ENCODE measurements at places on chromosomes 11 and 22.

DNA sequence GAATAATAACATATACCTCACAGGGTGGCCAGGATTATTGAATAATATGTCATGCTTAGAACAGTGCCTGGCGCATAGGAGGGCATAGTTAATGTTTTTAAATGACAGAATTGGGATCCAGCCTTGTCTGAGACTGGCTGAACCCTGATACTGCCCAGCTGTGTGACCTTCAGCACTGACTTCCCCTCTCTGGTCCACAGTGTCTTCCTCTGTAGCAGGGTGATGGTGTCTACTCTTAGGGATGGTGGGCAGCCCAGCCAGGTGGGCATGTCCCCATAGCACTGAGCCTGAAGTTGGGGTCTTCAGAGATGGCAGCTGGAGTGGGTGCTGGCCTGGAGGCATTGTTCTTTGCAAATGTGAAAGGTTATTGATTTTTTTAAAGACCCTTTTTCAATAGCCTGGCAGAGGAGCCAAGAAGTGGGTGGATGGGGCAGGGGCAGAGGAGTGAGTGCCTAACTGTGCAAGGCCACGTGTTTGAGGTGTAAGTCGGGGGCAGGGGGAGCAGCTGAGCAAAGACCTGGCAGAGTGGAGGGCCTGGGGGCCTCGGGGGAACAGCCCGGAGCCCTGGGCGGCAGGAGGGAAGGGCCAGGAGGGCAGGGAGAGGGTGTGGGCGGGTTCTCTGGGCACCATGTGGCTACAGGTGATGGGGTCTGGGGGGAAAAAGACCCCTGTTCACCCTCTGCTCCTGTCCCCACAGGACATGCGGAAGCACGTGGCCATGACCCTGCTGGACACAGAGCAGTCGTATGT is 29.8 kb upstream of the RELT start:
- no peak for DNase-seq

- DNase-seq = no peak
Observed at GRCh38 chr11:95485115-95485900, 254.3 kb upstream of the SESN3 start.

DNA sequence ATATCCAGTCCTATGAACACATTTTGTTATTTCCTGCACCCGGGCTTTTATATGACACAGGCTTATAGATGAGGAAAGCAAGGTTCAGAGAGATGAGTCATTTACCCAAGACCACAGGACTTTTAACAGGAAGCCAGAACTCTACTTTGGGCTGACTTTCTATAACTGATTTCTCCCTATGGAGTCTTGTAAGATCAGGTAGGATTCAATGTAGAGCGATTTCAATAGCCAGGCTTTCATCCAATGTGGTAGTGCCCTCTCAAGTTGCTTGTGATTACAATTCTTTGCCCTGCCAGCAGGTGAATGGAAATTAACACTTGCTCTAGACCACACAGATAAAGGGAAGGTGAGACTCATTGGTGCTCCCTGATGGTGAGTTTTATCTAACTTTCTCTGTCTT is 378.3 kb downstream of the INSC start:
- DNase-seq = no peak

GRCh38 chr11:126989942-126990715 is 10.4 kb downstream of the KIRREL3 start:
- peak; percentile 30 for DNase-seq

GRCh38 chr11:22473586-22473985 is 135.4 kb downstream of the SLC17A6 start:
- DNase-seq = no peak

- DNase-seq = no peak
Observed at GRCh38 chr22:31239771-31240370, 27.8 kb downstream of the LIMK2 start.

- no peak for DNase-seq
Observed at GRCh38 chr11:46309814-46310259, 32.4 kb downstream of the CREB3L1 start.

DNA sequence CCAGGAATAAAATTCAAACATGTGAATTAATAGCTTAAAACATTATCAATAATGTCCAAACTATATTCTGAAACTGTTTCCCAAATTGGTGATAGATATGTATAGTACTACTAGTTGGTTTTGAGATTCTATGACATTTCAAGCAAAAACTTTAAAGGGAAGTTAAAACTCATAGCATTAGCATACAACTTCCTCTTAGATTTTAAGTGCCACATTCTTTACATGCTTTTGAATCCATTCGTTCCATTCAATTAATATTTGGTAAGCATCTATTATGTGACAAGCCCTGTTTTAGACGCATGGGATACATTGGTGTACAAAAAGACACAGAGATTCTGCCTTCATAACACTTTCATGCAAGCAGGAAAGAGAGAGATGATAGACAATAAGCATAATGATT is 8.9 kb downstream of the PATL1 start:
- DNase-seq = no peak

- DNase-seq = no peak
Observed at GRCh38 chr11:35810045-35810645, 133.7 kb upstream of the LDLRAD3 start.

DNA sequence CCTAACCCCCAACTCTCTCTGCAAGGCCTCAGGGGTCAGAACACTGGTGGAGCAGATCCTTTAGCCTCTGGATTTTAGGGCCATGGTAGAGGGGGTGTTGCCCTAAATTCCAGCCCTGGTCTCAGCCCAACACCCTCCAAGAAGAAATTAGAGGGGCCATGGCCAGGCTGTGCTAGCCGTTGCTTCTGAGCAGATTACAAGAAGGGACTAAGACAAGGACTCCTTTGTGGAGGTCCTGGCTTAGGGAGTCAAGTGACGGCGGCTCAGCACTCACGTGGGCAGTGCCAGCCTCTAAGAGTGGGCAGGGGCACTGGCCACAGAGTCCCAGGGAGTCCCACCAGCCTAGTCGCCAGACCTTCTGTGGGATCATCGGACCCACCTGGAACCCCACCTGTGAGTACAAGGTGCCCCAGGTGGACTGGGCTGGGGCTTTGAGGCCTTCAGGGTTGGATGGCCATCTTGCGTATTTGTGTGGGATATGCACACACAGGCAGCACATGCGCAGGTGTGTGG is at the start of gene BEST1:
TSS of gene BEST1 (plus strand) at position 317 of the 513 bp plus-strand sequence. CDS start 1,456 bp downstream, outside the sequence.
- no peak for DNase-seq

DNA sequence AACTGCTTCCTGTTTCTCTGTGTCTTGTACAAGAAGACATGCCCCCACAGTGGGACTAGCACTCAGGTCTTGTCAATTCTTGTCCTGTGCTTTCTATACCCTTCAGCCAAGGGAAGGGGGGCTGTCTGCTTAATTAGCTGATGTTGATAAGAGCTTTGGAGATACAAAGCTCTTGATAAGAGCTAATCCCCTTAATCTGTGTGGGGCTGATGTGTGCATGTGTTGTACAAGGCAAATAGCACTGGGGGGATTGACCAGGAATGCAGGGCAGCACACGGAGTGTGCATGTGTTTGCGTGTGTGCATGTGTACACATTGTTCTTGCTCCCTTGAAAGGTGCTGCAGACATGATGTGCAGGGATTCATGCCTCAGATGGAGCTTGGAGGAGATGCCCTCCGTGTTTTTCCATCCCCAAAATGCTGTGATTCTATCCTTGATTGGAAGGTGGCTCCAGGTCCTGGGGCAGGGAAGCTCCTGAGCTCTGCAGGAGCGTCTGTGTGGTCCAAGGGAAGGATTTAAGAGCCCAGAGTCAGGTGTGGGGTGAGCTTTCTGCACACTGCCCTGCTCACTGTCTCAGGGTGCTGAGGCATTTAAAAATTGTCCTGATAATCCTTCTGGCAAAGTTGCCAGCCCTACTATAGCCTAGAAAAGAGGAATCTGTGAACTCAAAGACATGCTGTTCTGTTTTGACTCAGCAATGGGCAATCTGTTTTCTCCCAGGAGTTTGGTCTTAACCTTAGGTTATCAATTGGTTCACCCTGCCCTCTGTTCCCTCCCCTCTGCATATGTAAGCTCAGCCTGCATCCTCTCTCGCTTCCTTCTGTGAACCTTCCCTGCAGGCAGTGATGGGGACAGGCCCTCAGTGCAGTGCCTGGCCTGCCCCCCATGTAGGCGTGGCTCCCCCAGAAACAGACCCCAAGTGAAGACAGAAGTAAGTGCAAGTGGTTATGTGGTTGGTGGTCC is 102.0 kb downstream of the GRIK4 start:
- no peak for DNase-seq

GRCh38 chr11:10474551-10474950 is 19.5 kb downstream of the AMPD3 start:
- DNase-seq = no peak

DNA sequence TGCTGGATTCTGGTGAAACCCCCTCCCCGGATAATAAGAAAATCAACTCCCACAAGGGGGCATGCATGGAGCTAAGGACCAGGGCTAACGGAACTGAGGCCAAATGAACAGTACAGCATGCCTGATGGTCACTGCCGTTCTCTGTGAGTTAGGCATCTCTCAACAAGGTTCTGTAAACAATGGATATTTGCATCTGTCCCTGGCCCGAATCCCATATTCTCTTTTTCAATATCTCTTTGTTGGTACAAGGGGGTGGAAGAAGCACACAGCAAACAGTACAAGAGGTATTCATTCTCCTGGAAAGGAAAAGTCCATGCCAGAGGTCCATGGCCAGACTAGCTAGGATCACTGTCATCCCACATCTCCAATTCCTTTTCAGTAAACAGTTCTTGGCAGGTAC is 32.2 kb upstream of the APOA1 start:
- no peak for DNase-seq

DNA sequence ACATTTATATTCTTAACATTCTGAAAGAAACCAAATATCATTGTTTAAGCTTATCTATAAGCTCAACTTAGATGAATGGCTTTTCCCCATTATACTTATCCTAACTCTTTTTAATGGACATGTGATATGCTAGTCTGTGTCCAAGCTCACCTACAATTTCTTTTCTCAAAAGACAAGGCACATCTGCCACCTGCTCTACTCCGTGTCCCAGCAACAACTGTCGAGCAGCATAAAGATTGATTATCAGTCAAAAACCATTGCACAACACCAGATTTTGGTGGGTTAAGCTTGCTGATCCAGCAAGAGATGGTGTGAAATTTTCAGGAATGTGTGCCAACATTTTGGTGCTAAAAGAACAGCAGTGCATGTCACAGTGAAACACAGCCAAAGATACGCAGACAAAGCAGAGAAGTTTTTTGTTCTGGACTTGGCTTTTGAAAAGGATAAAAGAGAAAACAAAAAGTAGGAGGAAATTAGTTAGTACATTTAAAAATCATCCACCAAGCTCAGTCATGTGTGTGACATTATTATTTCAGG is 65.8 kb downstream of the DCDC1 start:
- DNase-seq = no peak

GRCh38 chr11:1564535-1565172 is 7.4 kb downstream of the DUSP8 start:
- no peak for DNase-seq

GRCh38 chr11:115333121-115333520 is 171.1 kb downstream of the CADM1 start:
- no peak for DNase-seq

DNA sequence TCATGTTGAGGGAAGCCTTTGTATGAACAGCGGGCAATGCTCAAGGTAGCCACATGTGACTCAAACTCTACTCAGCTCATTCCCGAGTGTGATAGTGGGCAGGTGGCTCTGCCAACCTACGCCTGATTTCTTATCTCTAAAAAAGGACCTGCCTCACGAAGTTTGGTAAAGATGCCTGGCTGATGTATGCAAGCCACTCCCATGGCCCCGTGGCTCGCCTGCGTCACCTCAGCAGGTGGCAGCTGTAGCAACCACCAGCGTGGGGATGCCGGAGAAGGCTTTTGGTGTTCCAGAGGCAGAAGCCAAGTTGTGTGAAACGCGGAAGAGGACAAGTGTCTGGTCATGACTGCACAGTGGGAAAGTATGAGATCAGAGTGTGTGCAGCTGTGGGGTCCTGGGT is 5.4 kb downstream of the FADS2 start:
- DNase-seq = no peak
